ENCODE measurements at places on chromosomes 1 and 21.

DNA sequence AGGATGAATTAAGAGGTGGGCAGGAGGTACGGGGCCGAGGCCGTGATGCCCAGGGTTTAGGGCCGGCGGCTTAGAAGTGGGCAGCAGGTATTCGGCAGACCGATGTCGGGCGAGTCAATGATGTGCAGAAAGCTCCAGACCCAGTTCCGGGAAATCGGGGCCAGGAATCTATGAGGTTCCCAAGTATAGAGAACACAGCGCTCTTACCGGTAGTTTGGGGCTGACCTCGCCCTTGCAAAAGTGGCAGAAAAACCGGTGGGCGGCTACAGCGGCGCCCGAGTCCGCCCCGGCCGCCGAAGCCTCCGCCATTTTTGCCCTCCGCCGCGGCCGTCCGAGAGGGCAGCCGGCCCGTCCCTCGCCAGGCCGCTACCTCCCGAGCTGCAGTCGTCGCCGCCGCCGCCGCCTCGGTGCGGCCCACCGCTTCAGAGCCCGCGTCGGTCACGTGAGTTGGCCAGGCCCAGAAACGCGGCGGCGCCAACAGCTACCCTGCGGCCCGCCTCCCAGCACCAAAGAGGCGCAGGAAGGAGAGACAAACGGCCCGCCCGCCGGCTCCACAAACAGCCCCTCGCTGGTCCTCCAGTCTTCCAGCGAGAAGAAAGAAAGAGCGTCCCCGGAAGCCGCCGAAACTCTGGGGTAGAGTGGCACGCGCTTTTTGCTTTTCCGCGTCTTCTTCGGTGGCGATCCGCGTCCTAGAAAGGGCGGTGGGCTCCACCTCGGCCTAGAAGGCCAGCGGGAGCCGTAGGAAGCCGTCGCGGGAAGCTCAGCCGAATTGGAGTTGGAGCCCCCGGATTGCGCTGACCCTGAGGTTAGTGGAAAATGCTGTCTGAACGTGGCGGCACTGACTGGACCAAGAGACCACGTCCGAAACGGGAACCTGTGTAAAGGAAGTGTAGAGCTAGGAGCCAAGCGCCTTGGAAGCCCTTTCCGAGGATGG lies at the start of the genes POLR3C and RNF115:
Gene POLR3C (plus strand): TSS at position 636 of the 934 bp plus-strand sequence. CDS start 1,577 bp downstream, outside the sequence.
Gene RNF115 (minus strand): TSS at position 531 of the 934 bp plus-strand sequence. CDS start 222 bp downstream, at position 309.
- DNase-seq = peak; percentile 78

DNA sequence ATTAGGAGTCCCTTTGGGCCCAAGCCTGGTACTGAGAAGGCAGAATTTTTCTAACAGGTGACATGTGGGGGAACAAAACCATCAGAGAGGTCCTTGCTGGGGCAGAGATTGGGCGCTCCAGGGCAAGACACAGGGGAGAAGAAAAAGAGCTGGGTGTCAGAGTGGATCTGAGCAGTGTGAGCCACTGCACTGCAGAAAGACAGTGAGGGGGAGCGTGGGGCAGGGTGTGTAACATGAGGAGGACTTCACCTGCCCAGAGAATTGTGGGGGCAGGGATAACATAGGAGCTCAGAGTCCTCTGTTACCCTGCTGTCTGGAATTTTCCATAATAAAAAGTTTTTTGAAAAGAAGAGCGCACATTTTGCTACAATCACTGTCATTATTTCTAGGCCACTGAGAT lies 25.5 kb upstream of the CSF3R start:
- DNase-seq = no peak

DNA sequence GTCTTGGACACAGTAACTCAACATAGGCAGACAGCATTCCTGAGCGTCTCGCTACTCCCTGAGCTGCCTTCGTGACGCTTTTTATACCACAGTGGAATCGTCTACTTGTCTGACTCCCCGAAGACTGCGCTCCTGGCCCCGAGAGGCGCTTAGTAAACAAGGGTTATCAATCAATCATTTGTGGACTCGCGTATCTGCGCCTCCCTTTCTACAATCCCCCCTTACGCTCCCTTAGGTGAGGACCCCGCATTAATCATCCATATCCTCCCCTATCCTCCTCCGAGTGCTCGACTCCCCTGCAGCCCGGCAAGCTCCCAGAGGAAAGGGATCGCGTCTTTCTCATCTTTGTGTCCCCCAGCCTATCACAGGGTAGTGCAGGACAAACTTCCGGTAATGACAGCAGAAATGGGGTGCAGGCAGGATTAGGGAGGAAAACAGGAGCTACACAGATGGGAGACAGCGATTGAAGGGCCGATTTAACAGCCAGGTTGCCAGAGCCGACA lies 522 bp downstream of the TMEM59 start:
- DNase-seq = no peak

GRCh38 chr21:27649323-27649722 lies 682.4 kb upstream of the ADAMTS5 start:
- peak; percentile 39 for DNase-seq

- no peak for DNase-seq
Measured at GRCh38 chr1:209176866-209177430, 406.6 kb upstream of the CAMK1G start.

DNA sequence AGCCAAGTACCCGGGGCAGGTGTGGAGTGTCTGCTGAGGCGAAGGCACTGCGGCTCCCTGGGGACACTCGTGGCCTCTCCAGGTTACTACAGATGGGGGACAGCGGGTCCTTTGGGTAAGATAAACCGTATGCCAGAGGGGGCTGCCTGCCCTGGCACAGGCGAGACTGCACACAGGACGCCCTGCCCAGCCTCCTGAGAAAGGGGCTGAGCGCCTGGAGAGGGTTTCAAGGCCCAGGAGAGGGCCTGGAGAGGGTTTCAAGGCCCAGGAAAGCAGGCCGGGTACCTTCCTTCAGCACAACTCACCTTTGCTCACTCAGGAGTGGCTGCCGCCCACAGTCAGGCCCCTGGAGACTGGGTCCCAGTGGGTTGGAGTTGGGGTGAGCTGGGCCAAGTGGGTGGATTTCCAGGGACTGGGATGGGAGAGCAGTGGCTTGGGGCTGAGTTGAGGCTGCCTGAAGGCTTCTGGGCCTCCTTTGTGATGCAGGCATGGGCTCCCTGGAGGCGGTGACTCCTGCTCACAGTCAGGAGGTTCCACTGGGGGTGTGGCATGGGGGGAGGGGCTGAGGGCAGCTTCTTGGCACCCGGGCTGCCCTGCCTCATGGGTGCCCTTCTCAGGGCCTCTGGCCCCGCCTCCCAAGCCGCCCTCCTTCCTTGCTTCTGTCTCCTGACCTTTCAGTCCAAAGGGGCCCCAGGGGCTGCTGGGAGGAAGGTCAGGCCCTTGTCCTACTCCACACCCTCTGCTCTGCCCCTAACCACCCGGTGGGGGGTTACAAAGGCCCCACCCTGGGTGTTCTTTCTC lies at the start of gene MMEL1:
Gene MMEL1 (minus strand): TSS at position 456 of the 801 bp plus-strand sequence. CDS start 3,532 bp downstream, outside the sequence.
- no peak for DNase-seq

DNA sequence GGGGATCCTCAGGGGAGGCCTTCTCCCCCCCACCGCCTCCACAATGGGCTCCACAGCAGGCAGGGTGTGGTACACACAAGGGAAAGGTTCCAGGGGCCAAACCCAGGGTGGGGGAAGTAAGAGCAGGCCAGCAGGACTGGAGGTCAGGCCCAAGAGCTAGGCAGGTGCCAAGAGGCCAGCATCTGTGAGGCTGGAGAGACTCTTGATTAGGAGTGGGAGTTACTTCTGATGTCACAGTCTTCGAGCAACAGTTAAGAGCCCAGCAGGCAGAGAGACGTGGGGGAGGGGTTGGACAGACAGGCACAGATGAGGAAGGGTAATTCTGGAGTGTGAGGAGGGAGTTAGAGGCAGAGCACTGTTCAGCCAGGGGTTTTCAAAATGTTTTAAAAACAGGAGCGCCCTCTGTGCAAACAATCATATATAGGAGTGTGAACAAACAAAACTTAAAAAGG lies 55.8 kb downstream of the SLC9A1 start:
- DNase-seq = no peak

DNA sequence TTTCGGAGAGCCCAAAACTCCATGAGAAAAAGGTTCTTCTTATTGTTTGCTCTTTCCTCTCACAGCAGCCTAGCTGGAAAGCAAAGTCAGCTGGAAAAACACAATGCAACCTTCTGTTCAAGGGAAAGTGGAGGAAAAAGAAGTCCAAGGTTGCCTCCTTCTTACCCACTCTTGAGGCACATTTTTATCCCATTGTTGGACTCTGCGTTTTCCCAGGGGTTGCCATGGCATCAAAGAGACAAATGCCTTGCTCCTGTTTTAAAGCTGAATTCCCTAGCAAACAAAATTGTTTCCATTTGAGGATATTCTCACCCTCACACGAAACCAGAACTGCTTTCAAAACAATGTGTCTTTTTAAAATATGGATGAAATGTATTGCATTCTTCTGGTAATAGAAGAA lies 45.1 kb upstream of the PALMD start:
- no peak for DNase-seq

DNA sequence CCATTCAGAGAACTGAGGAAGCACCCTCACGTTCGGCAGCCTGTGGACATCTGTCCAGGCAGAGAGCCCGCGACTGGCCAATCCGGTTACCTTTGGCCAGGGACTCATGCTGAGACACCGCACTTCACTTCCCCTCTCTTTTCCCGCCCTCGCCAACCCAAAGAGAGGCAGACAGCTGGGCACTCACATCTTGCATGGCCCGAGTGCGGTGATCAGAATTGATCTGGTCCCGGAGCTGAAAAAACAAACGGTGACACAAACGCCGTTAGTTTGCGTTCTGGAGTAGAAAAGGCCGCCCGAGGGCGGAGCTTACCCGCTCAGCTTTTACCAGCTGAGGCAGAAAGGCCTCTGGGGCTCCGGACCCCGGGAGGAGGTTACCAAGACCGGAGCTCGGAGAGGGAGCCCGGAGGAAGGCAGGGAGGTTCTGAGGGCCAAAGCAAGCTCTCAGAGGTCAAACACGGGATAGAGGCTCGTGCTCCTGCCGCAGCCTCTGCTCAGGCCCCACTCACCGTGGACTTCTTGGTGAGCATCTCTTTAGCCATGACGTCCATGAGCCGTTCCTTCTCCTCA lies 376 bp downstream of the SF3A3 start:
- no peak for DNase-seq

DNA sequence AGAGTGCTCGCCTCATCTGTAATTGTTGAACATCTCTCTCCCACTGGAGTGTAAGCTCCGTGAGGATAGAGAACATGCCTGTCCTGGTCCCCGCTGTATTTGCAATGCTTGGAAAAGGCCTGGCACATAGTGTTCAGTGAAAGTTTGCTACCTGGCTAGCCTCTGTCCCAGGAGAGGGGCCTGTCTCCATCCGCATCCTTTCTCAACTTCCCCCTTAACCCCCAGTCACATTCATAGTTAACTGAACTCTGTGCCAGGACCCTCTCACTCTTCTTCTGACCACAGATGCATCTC lies 15.2 kb downstream of the SPOCD1 start:
- no peak for DNase-seq

- DNase-seq = no peak
Measured at GRCh38 chr1:151716771-151717631, at the start of gene CELF3. TSS of gene CELF3 (minus strand) at chr1:151716803. CDS start at chr1:151716020, 783 bp downstream.

- no peak for DNase-seq
Measured at GRCh38 chr1:53811414-53811851, 26.7 kb downstream of the NDC1 start.

DNA sequence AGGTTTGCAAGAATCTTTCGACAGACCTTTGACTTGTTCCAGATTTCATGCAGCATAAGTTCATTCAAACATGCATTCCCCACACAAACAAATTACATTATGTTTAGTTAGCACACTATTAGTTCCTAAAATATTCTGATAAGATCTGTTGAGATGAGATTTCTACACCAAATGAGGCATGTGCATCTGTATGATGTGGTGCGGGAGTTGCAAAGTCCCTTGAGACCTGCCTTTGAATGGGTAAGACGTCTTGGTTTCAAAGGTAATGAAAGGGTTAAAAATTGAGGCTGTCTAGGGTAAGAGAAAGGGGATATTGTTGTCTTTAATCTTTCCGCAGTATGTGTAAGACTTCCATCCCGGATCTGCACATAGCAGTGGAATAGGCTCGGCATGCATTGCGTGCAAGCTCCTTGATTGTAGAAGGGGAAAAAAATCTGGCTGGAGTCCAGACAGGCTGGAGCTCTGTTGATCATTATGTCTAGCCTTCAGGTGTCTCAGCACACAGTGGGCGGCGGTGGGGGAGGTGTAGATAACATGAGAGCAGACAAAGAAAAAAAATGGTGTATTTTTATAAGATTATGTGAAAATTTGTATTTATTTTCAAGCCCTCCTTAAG lies 296.6 kb downstream of the PTPRC start:
- peak; percentile 92 for DNase-seq

DNA sequence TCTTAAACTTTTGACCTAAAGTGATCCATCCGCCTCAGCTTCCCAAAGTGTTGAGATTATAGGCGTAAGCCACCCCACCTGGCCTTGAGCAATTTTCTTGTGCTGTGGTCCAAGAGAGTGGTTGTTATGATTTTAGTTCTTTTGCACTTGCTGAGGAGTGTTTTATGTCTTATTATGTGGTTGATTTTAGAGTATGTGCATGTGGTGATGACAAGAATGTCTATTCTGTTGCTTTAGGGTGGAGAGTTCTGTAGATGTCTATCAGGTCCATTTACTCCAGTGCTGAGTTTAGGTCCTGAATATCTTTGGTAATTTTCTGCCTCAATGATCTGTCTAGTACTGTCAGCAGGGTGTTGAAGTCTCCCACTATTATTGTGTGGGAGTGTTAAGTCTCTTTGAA lies 11.2 kb upstream of the S100B start:
- DNase-seq = no peak

GRCh38 chr1:9835758-9836631 lies 12.2 kb upstream of the CLSTN1 start:
- no peak for DNase-seq

DNA sequence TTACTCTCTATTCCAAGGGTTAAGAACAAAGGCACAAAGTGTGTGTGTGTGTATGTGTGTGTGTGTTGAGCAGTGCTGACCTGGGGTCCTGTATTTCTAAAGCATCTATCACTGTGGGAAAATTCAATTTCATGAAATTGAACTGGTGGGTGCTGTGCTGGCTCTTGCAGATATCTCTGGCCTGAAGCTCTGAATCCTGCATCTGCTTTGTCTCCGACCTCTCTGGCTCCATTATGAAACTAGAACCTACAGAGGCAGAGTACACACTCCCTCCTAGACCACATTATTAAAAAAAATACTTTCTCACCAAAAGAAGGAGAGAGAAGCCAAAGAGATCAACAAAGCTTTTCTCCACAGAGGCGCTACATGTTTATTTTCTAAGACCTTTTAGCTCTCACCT lies 88.4 kb upstream of the PDE4B start:
- DNase-seq = no peak

DNA sequence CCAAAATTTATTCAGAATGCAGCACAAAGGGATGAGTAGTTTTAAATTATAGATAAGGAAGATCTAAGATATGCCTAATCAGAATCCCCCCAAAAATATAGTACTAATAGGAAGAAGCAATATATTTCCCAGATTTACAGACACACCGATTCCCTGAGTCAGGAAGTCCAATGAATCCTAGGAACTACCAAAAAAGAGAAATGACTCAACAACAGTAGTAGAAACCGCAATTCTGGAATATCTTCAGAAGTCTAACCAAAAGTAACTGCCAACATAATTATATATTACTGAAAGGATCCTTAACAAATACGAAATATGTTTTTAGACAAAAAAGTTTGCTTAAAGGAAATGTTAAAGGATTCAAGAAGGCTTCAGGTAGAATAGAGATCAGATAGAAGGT lies 10.3 kb downstream of the AHCTF1 start:
- no peak for DNase-seq

Data from AG09319 (cell line).